Left renal cortex interstitium (tissue), 4 donors: ENCODE measurements at places on chromosomes 12 and 14.

- no peak for DNase-seq
Measured at GRCh38 chr12:68236421-68237059, 10.9 kb upstream of the IL26 start.

DNA sequence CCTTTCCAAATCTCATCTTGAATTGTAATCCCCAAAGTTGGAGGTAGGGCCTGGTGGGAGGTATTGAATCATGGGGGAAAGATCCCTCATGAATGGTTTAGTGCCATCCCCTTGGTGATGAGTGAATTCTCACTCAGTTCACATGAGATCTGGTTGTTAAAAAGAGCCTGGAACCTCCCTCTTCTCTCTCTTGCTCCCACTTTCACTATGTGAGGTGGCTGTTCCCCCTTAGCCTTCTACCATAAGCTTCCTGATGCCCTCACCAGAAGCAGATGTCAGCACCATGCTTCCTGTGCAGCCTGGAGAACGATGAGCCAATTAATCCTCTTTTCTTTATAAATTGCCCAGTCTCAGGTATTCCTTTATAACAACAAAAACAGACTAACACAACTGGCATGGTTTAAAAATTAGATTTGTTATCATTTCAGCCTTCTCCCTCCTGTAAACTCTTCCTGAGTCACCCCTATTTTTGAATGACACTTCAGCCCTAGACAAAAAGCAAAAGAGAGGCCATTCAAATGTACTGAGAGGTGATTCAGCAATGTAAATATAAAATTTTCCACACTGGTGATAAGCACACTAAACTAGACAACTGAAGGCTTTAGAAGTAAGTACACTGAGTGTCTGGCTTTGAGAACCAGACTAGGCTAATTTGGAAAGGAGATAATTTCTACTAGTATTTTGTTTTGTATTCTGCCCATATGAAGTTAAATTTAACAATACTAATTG lies 212.1 kb upstream of the ABCD2 start:
- no peak for DNase-seq

- DNase-seq, result no peak
Measured at GRCh38 chr12:5567016-5567725, 135.3 kb downstream of the NTF3 start.

- no peak for DNase-seq
Measured at GRCh38 chr12:58000499-58000898, 59.1 kb downstream of the ATP23 start.

DNA sequence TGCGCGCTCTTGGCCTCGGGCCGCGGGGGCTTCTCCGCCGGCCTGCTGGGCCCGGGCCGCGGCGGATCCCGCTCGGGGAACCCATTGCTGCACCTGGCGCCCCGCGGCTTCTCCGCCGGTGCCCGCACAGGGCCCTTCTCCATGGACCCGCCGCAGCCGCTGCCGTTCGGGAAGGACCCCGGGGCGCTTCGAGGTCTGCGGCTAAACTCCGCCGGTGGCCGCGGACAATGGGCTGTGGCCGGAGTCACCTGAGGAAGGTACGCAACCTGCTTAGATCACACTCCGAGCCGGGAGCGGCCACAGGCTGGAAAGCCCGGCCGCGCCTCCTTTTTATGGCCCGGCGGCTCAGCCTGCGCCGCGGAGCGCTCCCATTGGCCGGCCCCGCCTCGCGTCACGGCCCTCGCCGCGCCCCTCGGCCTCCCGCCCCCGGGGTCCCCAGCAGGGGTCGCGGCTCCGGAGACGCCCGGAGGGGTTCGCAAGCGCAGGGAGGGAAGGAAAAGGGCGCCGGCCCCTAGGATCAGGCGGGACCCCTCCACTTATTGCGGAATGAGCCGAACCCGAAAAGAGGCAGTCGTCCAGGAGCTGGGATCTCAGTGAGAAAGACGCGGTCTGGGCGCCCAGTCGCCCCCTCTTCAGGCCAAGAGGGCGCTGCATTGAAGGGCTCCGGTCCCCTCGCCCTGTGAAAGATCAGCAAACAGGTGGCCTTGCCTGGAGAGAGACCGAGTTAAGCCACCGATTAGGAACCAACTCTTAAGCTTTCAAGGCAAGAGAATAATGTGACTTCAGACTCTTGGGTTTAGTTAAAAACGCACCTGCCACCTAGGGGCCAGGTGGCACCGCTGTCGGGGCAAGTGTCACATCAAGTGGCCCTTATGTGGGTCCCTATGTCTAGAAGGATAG lies at the start of gene GCH1:
Gene GCH1 (minus strand): TSS at position 306 of the 900 bp plus-strand sequence. CDS start 163 bp downstream, at position 143.
- DNase-seq, result no peak

DNA sequence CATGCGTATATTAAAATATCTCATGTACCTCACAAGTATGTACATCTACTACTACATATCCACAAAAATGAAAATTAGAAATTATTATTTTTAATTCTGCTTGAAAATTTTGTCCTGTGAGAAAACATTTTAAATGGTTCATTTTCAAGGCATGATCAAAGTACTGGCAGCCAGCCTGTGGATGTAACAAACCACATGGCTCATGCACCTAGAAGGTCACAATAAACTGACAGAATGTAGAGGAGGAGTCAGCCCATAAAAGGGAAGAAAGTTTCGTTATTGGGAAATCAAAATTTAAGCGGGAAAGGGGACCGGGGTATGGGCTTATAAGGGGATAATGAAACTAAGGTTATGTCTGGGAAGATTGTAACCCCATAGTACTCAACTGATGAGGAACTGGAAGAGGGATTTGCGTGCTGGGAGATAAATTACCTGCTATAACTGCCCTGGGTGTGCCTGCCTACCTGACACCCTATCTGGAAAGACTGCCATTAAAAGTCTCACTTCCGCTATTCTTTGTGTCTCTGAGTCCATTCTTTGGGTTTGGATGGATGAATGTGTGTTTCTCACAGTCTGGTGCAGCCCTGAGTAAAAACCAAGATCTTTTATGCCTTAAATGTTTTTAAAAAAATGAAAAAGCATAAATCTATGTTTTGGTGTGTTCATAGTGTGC lies 62.2 kb upstream of the PCED1B start:
- no peak for DNase-seq

DNA sequence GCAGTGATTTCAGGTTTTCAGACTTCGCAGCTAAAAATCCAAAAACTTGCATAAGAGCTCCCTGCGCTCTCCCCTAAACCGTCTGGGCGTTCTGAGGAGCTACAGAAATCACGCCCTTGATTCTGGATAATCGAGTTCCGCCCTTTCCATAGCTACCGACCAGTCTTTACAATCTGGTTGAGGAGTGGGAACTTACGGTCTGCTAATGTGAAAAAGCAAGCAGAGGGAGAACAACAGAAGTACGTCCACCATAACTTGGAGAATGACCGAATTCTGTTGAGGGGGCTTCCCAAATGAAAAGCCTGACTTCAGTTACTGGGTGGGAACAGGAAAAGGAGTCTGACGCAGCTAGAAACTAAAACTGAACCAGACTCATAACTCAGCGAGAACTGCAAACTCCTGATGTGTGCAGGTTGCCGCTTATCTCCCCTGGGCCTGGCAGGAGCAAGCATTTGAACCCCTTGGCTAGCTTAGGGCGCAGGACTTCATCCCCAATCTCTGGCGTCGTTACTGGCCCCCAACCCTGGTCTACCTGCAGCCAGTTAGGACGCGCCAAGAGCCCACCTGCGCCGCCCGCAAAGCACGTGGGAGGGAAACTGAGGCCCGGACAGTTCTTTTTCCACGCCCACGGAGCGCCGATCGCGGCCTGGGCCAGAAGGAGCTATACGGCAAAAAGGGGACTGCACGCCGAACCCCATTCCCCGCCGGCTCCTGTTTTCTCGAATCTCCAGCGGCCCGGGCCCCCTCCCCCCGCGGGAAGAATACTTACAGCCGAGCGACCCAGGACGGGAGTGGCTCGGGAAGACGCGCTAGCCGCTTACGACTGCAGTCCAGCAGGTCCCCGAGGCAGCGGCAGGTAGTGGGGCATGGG lies 838 bp downstream of the LRIG3 start:
- peak; percentile 61 for DNase-seq

DNA sequence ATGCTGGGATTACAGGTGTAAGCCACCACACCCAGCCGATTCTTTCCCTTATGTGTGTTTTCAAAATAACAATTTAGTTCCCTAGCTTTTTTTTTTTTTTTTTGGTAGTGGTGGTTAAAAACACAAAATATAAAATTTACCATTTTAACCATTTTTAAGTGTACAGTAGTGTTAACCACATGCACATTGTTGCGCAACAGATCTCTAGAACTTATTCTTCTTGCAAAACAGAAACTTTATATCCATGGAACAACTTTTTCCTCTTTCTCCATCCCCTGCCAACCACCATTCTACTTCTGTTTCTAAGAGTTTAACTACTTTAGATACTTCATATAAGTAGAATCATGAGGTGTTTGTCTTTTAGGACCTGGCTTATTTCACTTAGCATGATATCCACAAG lies 1.1 kb upstream of the NDUFA12 start:
- no peak for DNase-seq

DNA sequence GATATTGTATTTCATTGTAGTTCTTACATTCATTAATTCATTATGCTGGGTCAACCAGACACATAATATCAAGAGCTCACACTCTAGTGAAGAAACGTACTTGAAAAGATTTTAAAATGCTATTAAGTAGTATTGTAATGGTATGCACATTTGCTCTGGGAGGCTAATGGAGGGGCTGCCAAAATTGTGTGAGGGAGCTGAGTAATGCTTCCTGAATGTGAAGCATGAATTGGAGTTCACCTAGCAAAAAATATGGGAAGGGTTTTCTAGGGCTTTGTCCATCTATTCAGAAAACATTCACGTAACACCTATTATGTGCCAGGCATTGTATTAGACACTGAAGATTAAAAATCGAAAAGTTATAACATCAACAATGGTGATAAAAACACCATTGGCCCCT lies 403.8 kb upstream of the PDE3A start:
- DNase-seq, result no peak

DNA sequence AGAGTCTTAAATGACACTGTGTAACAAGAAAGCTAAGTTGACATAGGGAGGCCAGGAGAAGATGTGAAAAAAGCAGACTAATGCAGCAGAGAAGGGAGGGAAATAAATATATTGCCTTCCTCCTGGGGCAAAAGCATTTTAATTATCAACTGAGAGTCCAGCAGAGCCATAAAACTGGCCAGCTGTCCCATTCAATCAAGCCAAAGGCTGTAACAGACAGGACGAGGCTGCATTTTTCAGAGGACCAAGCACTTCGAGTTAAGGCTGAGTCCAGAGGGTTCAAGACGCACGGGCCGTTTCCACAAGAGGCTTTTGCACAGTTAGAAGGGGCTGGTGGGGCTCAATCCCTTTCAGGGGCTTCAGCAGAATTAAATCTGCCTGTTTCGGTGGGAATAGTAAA lies 20.4 kb downstream of the MAP3K9 start:
- DNase-seq, result no peak

GRCh38 chr12:132146772-132147422 lies 2.6 kb downstream of the NOC4L start:
- DNase-seq, result no peak

GRCh38 chr14:77976591-77976990 lies 176.7 kb downstream of the ADCK1 start:
- DNase-seq, result no peak

GRCh38 chr12:75900781-75901254 lies 130.8 kb downstream of the PHLDA1 start:
- no peak for DNase-seq

GRCh38 chr12:111425655-111426054 lies 19.9 kb downstream of the SH2B3 start:
- DNase-seq, result no peak
